ENCODE measurements at places on chromosomes 7 and 10.
A peak's percentile ranks its signal among the peaks of the same experiment; 100 is the strongest.

- no peak for DNase-seq
Observed at GRCh38 chr10:7111561-7111960, 299.3 kb downstream of the SFMBT2 start.

DNA sequence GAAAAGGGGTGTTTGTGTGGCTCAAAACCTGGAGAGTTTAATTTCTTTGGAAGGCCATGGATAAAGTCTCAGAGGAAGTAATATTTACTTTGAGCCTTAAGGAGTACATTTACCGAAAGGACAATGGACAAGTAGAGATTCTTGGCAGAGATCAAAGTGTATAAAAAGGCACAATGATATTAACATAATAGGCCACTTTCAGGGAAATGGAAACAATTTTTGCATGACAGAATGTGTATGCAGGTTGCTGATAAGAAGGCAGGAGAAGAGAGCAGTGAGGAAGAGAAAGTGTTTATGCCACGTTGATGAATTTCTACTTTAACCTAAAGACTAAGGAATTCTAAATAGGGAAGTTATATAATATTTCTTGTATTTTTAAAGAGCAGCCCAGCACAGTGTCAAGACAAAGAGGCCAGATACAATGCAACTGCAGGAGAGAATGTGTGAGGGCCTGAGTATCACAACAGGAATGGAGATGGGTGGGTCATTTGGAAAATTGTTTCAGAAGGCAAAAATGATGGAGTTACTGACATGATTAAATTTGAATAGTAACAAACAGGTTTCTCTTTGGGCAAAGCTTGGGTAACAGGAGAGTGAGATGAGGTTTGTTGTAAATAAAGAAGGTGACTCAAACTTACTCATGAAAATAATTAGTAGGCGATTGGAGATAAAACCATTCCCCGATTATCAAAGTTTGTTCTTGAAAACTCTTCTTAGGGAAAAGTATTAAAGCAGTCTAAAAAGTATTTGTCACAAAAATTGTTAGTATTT is 84.1 kb downstream of the THSD7A start:
- no peak for DNase-seq

GRCh38 chr10:19826712-19827111 is 10.5 kb downstream of the PLXDC2 start:
- no peak for DNase-seq

DNA sequence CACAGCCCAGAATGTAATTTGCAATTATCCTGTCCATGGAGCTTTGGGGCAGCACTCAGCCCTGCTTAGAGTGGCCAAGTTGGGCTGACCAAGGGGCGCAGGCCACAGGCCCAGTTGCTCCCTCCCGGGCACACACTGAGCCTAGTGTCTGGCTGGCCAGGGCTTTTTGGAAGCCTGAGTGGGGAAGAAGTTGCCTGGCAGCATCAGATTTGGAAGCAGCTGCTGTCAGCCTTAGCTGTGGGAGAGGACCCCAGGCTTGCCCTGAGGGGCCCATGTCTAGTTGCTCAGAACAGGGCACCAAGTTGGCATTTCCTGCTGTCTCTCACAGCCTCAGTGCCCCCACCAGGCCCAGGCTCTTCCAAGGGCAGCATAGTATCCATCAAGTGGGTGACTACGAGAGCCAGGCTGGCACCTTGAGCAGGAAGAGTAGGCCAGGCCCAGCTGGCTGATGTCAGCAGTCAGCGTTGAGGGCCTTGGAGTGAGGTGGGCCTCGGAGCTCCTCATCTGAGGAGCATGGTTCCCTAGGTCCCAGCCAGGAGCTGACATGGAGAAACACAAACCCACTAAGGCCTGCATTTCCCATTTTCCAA is 14.4 kb downstream of the ANTXRL start:
- DNase-seq: no peak

- DNase-seq: no peak
Observed at GRCh38 chr10:102997998-102998397, 79.9 kb downstream of the CNNM2 start.

- no peak for DNase-seq
Observed at GRCh38 chr10:87547734-87548311, 43.1 kb downstream of the MINPP1 start.

DNA sequence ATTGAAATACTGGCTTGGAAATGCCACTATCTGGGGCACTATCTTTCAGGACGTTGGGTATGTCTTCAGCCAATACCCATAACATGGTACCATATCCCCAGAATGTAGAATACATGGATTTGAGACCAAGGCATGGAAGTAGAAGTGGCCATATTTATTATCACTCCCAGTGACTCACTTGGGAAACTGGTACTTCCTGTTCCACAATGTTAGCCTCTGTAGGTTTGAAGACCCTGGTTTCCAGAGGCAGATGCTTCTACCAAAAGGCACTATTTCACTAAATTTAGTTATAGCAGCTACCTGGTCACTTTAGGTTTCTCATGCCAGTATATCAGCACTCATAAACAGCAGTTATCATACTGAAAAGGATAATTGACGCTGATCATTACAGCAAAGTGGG is 184.2 kb downstream of the CCDC71L start:
- no peak for DNase-seq

GRCh38 chr7:19971956-19972355 is 198.5 kb upstream of the TMEM196 start:
- no peak for DNase-seq

DNA sequence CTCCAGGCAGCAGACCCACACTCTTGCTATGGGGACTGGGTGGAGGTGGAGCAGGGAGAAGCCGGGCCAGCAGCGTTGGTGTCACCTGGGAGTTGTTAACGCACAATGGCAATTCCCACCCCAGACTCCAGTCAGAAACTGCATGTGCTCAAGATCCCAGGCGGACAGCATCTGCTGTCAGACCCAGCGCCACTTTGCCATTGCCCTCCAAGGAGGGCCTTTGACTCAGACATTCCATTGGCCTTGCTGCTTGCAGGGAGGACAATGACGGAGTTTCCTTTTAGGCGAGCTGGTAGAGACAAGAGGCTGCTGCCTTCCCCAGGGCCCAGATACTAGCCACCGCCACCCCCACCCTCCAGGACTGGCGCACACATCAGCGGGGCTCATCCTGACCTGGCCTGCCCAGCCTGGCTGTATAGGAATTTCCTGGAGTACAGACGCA is 34.5 kb downstream of the ZNF775 start:
- DNase-seq: no peak

DNA sequence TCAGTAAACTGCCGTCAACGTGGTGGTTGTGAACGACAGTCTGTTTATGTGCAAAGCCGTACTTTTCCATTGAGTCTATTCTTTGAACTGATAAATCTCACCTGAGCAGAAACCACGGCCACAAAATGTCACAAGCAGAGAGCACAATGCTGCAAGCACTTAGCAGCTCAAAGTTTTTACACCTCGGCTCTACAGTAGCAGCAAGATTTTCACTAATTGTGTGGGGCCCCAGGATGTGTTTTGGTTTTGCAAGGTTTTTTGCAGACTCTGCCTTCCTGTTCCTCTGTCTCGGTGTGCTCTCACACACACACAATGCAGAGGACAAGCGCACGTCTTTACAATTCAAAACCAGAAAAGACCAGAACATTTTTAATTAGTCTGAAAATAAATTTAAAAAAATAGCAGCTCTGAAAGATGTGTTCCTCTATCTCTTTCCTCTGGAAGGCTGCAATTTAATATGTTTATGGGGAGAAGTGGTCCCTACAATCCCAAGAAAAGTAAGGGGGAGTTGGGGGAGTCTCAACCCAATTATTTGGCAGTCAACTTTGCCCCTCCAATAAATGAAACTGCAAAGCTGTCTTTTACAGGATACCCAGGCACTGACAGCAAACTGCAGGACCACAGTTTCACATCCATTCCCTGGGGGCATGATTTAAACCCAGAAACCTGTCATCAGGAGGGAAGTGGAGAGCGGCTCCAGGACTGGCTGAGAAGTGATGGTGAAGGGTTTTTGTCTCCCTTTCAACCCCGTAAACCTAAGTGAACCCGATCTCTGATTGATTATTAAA is 73.8 kb upstream of the SFMBT2 start:
- peak; percentile 77 for DNase-seq

DNA sequence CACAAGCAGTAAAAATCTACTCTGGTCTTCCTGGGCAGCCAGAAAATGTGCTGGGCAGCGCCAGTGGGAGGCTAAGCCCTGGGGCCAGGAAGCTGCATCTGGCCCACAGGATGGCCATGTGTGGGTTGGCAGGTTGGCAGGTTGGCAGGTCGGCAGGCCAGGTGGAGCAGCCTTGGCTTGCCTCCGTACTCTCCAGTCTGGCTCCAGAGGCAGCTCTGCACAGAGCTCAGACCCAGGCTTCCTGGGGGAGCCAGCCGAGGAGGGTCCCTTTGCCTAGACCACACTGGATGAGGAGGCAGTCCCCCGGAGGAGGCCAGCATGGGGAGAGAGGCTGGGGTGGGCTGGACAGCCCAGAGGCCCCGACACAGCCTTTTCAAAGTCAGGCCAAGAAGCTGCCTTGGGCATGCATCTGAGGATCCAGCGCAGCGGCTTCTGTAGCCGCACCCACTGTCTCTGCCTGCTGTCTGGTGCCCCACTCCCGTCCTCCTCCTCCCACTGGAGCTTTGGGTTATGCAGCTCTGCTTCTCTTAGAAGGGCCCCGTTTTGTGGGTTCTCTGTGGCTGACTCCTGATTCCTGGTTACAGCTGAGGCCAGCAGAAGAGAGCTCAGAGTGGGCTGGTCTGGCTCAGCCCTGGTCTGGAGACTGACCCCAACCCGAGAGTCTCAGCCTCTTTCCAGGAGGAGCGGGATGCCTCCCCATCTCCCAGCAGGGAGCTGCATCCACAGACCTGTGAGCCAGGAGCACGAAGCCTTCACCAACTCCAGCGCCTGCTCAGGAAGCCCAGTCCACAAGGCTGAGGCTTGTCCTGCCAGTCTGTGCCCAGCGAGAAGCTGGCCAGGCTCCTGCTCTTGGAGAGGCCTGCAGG is 44.6 kb downstream of the CFAP46 start:
- no peak for DNase-seq

GRCh38 chr7:36526863-36527548 is 137.3 kb downstream of the ANLN start:
- DNase-seq: no peak

DNA sequence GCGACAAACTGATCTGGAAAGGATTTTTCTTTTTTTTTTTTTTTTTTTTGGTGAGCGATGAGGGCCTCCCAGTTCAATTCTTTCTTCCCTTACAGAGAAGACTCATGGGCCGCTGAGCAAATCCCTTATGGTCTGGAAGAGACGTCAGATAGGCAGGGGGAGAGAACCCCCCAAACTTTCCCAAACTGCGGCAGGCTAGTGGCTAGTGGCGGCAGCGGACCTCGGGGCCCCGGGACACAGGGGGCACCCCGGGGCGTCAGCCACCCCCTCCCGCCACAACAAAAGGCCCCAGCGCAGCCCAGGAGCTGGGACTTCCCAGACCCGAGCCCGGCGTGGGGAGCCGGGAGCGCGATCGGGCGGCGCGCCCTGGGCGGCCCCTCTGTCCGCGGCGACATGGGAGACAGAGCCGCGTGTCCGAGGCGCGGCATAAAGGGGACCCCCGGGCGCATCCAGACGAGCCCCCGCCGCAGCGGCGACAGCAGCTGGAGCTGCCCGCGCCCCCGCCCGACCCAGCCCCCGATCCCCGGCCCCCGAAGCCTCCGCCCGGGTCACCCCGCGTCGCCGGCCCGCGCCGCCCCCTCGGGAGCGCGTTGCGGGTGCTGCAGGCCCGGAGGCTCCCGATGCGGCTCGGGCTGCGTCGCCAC is 755 bp downstream of the FAM171A1 start:
- no peak for DNase-seq

DNA sequence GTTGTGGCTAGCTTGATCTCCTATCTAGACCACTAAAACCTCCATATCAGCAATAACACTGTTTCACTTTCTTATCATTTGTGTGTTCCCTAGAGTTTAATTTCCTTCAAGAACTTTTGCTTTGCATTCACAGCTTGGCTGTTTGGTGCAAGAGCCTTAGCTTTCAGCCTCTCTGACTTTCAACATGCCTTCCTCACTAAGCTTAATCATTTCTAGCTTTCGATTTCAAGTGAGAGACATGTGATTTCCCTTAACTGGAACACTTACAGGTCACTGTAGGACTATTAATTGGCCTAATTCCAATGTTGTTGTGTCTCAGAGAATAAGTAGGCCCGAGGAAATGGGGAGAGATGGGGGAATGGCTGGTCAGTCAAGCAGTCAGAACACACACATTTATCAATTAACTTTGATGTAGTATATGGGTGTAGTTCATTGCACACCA is 10.6 kb upstream of the BPGM start:
- DNase-seq: peak; percentile 20

DNA sequence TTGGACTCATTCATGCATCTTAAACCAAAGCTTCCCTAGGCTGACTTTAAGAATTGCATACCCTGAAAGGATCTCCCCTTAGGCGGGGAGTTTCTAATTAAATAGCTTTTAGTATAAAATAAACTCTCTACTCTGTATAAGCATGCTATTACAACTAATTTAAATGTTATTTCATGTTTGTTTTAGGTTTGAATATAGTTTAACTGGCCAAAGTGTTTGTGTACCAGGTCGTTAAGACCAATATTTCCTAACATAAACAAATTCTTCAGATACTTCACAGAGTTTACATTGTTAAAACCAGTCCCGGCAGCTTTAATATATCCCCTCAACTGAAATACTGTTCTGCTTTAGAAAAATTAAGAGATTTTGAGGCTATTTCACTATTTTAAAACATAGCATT is 2.3 kb downstream of the GLI3 start:
- no peak for DNase-seq

DNA sequence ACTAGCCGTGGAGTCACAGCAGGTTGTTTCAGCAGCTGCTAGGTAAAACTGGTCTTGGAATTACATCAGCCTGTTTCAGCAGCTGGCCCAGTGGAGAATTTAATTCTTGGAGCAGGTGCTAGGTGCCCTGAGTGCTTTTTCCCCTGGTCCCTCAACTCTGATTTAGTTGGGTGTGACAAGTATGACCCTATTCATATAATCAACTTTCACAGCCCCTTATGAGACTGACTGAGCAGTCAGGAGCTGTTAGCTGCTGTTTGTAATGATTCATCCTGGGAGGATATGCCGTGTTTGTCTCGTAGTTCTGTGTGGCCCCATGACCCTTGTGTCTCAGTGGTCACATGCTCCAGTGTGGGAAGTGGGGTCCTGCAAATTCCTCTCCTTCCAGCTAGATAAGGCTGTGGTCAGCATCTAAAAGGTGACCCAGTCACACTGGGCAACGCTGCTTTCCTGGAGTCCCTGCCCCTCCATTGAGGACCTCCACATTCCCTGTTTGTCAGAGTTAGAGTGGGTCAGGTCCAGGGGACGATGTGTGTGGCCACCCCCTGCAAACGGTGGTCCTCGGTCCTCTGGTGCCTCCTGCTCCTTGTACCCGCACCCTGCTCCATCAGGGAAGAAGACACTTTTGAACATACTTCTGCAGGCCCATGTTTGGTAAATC is 28.3 kb downstream of the TBATA start:
- no peak for DNase-seq

DNA sequence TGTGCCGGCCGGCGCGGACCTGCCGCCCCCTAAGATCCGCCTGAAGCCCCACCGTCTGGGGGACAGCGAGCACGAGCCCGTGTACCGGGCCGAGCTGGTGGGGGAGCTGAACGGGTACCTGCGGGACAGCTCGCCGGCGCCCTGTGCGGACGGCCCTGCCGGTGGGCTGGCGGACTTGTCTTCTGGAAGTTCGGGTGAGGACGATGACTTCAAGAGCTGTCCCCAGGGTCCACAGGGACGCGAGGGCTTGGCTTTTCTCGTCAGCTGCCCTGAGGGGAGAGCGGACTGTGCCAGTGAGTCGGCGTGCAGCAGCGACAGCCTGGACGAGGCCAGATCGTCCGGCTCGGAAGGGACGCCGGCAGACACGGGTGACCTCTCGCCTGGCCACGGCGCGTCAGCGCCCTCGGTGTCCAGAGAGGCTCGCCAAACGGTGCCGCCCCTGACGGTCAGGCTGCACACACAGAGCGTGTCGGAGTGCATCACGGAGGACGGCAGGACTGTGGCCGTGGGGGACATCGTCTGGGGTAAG is 8.5 kb downstream of the PWWP2B start:
- no peak for DNase-seq

GRCh38 chr10:104317269-104317710 is 21.0 kb downstream of the ITPRIP start:
- no peak for DNase-seq
